ENCODE measurements at places on chromosomes 7 and 10.

DNA sequence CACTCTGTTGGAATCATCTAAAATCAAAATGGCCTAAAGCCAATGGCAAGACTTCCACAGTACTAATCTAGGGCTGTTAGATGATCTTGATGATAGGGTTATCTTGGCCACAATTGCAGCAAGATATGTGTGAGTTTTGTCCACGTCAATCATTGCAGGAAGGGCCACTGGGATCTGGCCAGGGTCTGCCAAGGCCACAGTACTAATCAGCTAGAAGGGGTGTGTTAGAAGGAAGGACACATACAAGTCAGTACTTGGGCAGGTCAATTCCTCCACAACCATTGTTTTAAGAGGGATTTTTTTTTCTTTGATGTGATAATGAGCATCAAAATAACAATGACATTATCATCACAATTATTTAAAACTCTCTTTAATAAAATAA, 1.6 kb downstream of the LMOD2 start:
- no peak for DNase-seq

DNA sequence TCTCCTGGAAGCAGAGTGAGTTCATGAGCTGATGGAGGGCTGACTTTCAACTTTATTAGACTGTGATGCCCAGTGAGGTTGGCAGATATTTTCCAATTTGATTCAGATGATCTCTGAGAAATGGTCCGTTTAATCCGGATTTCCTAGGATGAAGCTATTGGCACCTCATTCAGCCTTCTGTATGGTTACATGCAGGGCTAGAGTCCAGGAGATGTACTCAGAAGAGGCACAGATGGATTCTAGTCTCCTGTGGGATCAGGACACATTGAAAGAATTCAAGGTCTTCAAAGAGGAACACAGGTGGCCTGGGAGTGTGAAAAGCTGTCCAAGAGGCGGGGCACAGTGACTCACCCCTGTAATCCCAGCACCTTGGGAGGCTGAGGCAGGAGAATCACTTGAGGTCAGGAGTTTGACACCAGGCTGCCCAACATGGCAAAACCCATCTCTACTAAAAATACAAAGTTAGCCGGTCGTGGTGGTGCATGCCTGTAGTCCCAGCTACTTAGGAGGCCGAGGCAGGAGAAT, 23.0 kb upstream of the RHEB start:
- DNase-seq = no peak

- DNase-seq = no peak
Measured at GRCh38 chr7:30678805-30679204, 3.5 kb downstream of the CRHR2 start.

DNA sequence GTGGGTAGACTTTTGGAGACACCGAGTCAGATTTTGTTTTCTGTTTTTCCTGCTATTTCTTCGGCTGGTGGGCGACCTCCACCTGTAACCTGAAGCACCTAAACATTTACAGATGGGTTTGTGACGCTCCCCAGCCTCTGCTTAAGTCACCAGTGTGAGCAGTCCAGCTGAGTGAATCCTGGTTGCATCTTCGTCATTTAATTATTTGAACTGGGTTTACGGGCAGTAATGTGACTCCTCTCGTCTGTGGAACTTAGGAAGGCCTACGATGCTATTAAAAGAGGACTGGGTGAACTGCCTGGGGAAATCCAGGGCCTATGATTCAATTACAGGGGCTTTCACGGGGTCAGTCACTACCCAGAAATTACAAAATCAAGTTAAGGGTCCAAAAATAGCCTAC, 52.5 kb downstream of the WNT2 start:
- no peak for DNase-seq

DNA sequence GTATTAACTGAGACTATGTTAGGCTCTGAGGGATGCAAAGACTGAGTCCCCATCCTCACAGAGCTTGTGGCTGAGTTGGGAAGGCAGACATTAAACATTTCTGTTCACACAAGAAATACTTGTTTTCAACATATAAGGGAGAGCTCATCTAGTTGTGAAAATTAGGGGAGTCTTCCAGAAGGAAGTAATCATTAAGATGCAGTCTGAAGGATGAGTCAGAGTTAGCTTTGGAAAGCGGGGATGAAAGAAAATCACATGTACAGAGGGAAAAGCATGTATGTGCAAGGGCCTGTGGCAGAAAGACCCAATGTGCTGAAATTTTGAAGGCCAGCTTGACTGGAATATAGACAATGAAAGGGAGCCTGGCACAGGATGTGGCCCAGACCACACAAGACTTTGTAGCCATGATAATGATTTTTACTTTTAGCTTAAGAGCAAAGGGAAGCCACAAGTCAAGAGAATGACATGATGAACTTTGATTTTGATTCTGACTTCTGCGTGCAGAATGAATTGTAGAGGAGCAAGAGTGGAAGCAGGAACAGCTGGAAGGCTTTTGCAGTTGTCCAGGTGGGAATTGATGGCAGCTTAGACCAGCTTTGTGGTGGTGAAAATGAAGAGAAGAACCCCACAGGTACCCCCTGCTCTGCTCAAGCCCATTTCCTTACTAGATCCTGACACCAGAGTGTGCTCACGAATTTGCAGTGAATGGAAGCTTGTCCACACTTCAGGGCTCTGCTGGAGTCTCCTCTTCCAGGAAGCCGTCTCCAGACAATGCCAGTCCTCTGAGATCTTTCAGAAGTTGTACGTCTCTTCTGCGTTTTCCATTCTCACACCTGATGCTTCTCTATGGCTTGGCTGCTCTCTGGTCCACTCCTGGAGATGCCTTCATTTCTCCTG, 115.6 kb downstream of the ATXN7L1 start:
- no peak for DNase-seq

DNA sequence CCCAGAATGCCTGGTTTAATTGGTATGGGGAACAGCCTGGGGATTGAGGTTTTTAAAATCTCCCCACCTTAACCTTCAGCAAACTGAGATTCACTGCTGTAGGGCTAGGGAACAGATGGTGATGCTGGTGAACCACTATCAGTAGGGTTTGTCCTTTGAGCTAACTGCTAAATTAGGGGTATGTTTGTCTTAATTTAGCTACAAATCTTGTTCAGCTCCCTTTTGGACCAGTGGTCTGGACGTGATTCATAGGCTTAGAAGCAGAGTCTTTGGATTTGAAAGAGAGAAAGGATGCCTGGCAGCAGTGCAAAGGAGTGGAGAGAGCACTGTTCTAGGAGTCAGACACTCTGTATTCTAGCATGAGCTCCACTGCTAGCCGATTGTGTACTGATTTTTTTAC, 2.8 kb downstream of the HDAC9 start:
- no peak for DNase-seq

DNA sequence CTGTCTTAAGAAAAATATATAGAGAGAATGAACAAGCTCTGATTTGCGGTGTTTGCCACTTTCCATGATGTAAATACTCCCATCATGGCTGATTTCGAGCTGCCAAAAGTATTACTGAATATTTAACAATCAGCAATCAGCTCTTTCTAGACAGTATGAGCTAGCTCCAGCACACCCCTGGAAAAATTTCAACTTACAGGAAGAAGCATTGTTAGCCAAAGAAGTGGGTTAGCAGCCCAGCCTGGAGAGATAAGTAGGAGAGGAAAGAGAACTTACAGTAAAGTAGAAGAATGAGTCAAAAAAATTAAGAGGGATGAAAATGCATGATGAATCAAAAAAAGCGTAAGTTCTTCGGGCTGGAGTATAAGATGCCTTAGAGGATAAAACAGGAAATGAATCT, 60.6 kb upstream of the ANK3 start:
- DNase-seq = no peak

- no peak for DNase-seq
Measured at GRCh38 chr10:110216240-110216639, 8.8 kb downstream of the MXI1 start.
